ENCODE measurements at places on chromosomes 12 and 14.

DNA sequence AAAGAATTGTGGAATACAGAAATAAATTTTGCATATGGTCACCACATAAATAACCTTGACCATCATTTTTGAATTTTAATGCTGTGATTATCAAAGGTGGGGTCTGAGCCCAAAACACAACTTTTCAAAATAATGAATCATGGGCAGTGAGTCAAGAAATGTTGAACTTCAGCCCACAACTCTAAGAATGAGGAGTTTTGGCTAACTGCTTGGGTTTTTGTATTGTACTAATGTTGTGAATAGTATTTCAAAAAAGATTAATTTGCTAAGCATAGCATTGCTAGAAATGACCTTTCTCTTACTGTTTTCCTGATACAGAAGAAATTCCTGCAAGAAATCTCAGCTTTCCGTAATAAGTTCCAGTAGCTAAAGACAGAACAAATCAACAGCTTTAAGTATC, 24.4 kb upstream of the YARS2 start:
- DNase-seq = no peak

DNA sequence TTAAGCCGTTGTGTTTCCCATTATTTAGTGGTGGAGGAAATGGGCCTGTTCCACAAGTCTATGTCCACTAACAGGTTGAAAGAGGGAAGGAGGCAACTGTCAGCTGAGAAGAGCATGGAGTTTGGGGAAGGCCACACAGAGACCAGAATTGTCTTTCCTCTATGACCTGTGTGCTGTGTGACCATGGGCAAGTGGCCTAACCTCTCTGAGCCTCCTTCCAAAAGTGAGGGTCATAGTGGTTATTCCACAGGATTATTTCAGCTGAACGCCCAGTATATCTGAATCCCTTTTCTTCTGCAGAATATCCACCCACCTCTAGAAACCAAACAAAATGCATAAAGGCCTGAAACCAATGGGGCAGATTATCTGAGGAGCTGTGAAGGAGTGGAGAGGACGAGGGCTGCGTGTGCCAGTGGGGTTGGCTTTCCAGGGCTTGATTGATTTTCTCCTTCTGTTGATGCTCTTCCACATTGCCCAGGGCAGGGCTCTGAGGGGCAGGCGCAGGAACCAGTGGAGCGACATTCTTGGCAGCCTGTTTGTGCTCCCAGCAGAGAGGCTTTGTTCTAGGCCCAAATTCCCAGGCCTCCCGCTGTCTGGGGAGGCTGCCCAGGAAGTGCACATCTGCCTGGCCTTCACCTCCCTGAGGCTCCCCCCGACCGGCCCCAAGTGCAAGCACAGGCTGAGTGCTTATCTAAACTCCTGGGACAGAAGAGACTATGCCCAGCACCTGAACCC, 452.7 kb downstream of the BCL11B start:
- DNase-seq = no peak

GRCh38 chr12:90028635-90029051, 320.0 kb upstream of the ATP2B1 start:
- DNase-seq = no peak

GRCh38 chr12:85002778-85003296, 33.2 kb downstream of the TSPAN19 start:
- no peak for DNase-seq

DNA sequence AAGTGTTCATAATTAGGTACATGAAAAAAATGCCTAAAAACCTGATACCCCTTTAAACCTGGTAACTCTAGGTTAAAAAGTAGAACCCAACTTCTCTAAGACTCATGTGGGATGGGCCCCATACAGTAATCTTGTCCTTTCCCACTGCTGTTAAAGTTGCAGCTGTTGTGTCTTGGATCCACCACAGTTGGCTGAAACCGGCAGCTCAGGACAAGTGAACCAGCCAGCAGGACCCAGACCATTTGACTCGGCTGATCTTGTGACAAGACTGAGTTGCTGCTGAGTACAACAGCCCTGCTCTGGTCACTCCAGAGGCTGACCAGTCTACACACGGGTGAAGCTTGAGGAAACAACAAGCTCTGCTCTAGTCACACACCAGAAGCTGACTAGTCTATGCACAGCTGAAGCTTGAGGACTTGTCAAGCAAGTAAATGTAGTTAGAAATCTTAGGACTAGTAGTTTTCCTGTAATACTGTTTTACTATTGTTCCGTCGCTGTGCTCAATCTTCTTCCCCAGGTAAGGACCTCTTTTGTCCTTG, 60.6 kb downstream of the DHRS2 start:
- DNase-seq = no peak

DNA sequence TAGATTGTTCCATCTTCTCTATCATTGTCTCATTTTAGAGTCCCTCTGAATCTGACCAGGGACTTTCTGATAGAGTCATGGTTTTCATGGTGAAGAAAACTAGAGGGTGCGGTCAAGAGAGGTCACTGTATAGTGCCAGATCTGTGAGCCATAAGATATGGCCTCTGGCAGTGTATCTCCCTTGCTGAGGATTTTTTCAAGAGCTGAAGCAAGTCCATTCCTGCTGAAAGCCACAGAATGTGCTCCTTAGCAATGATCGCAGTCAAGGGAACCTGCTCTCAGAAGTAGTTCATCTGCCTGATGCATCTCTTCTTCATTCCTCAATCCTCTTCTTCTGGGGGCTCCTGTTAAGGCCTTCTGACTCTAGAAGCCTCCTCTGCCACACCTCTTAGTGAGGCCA, 405.2 kb downstream of the EGLN3 start:
- no peak for DNase-seq

GRCh38 chr12:116697305-116697704, 40.6 kb downstream of the SPRING1 start:
- DNase-seq = no peak

GRCh38 chr14:71714225-71714624, 218.0 kb upstream of the RGS6 start:
- no peak for DNase-seq

GRCh38 chr14:86852530-86852929, 1140.5 kb downstream of the GALC start:
- no peak for DNase-seq

DNA sequence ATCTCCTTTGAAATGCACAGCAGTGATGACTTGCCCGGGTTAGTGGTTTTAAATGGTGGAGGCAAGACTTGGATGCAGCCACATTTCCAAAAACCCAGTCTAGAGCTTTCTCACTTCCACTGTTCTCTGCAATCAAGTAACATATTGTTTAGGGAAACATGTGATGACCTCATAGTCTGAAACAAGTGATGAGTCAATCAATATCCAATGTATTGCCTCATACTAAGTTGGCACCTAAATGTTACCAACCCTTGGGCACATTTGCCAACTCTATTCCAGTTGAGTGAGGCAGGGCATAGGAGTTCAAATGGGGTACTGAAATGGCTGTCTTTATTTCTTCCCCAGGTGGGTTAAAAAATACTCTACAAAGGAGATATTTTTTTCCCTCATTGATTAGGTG, 1105.4 kb downstream of the VRK1 start:
- no peak for DNase-seq

- DNase-seq = no peak
These were observed 43.5 kb downstream of the DRAM1 start for GRCh38 chr12:101920906-101921305.

- DNase-seq = peak; percentile 85
These were observed 10.0 kb upstream of the KRT82 start for GRCh38 chr12:52415870-52416750.

DNA sequence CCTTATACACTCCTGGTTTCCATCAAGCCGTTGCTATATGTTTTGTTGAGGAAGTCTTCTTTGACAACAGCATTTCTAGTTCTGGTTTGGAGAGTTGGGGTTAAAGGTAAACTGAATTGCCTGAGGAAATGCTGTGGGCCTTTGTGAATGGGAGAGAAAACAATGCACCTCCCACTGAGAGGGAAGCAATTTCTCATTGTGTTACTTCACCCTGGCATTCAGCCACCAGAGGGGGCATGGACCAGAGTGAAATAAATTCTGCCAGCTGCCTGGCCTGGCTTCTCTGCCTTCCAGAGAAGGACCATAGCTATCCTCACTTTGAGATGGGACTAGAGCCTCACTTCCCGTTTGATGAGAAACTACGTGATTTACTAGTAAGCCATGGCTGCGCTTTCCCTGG, 475.3 kb downstream of the EGLN3 start:
- peak; percentile 61 for DNase-seq

- DNase-seq = peak; percentile 100
These were observed at the start of gene NCAPD2 for GRCh38 chr12:6493497-6494257. TSS of gene NCAPD2 (plus strand) at chr12:6494102. CDS start at chr12:6495099, 997 bp downstream.

GRCh38 chr14:22613106-22613695, 15.1 kb downstream of the ABHD4 start:
- no peak for DNase-seq

DNA sequence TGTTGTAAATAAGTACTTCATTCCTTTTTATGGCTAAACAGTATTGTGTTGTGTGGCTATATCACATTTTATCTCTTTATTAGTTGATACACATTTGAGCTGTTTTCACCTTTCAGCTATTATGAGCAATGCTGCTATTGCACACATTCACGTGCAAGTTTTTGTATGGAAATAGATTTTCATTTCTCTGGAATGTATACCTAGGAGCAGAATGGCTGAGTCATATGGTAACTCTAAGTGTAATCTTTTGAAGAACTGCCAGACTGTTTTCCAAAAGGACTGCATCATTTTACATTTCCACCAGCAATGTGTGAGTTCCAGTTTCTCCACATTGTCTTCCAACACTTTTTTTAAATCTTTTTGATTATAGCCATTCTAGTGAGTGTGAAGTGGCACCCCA, 134.0 kb downstream of the SRGAP1 start:
- no peak for DNase-seq

DNA sequence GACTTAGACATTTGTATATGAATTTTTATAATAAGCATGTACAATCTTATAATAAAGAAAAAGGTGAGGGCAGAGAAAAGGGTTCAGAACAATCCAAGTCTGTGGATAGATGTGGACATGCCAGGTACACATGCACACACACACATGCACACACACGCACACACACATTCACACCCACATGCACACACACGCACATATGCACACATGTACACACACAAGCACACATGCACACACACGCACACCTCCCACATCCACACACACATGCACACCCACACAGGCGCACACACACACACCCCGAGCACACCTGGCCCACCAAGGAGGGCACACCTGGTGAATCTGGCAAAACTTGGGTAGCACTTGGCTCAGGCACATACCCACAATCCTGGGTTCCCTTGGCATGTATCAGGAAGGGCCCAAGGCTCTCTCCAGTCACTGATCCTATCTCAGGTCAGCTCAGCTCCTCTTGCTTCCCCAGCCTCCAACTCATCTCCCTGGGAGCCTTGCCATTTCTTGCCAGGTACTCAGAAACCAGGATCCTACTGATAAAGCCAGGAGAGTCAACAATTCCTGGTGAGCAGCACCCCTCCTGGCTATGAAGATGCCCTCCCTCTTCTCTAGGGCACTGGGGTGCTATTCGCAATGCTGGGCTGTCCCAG, 18.6 kb upstream of the TMEM106C start:
- no peak for DNase-seq

- DNase-seq = no peak
These were observed 42.1 kb upstream of the GXYLT1 start for GRCh38 chr12:42186793-42187192.

DNA sequence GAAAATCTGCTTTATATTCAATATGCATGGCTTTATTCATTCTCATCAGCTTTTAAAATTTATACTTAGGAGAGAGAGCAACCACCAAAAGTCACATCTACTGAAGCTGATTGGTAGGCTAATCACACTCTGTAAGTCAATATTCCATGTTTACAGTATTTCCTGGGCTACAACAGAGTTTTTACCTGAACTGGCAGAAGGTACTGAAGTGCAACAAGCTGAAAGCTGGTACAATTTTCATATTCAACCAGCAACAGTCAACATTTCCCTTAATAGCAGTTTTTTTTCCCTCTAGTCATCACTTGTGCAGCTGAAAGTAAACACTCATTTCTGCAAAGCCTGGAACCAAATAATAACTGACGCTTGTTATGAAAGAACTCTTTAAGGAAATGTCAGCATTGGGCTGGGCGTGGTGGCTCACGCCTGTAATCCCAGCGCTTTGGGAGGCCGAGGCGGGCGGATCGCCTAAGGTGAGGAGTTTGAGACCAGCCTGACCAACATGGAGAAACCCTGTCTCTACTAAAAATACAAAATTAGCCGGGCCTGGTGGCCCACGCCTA, 12.9 kb downstream of the BRAP start:
- no peak for DNase-seq

DNA sequence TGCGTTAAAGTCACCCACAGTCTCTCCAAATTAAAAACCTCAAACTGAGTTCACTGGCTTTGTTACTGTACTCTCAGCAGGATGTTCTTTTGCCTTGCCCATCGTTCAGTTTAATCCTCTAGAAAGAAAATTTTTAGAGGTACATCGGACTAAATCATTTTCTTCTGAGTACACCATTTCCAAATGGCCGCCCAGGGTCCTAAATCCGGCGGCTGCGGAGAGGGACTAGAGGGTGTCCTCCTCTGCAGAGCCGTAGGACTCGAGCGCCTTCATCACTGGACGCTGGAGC, 1.4 kb downstream of the LIN7A start:
- peak; percentile 72 for DNase-seq

- peak; percentile 36 for DNase-seq
These were observed 448.7 kb upstream of the OR4E1 start for GRCh38 chr14:22122227-22122818.

GRCh38 chr12:24630446-24630845, 318.5 kb downstream of the BCAT1 start:
- DNase-seq = no peak

DNA sequence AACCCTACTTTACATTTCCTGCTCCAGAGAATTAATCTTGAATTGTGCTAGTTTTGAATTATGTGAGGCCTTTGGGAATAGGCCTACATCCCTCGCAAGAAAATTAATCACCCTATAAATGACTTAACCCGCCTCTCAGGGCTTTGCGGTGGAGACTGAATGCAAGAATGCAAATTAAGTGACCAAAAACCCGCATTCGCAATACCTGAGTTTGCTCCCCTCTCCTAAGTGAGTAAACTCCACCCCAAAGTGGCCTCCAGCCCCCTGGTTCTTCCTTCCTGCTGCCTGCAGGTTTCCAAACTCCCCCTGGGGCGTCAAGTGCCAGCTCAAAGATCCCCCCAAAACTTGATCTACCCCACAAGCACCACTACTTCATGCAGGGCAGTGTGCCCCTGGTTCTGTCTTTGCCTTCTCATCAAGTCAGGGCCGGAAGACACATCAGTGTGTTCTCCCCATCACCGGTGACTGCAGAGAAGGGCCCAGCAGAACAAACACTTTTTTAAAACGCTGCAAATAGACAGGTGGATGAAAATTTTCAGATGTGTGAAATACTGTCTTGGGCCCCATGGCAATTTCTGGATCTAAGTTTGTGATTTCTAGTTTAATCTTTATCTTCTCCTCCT, 644.7 kb downstream of the VRK1 start:
- no peak for DNase-seq

- peak; percentile 10 for DNase-seq
These were observed 155.5 kb upstream of the RGS6 start for GRCh38 chr14:71776471-71777360.

DNA sequence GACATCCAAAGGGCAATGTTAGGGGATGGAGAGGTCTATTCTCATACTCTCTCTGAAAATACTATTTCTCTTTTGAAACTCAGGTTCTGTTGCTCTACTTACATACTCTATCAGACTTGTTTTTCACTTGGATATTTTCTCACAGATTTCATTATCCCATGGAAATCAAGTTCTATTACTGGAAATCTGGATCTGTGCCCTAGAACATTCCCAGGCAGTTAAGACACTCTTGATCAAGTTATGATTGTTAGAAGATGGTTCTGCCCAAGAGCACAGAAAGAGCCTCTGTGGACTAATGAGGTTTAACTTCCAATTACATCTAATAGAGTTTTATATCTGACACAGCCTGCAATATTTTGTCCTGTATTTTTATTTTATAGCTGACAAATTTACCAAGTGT, 591.0 kb upstream of the ATP2B1 start:
- DNase-seq = no peak

All from NCI-H2171 treated with DMSO at 0.1 percent for 48 hours (cell line).